ENCODE measurements at places on chromosomes 2 and 18.

DNA sequence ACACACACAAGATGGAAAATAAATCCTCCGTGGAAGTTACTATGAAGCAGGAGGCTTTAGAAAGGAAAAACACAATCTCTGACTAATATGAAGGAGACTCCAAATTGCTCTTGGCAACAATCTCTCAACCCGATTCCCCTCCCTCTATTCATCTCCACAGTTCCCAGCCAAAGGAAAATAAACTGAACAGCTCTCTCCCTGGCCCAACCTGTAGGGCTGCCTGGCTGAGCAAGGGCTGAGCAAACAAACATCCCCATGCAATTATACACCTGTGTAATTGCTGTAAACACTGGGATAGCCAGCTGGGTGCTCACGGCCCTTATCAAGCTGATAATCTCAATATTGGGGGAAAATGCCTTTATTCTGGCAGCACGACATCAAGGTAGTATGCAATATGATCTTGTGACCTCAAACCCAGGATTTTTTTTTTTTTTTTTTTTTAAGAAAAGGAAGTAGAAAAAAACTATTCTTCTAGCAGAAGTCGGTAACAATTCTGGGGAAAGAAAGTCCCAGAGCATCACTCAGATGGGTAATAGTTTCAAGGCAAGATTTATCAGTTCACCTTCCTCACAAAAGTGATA, 203.3 kb upstream of the SMAD2 start:
- peak; percentile 27 for DNase-seq

- no peak for DNase-seq
Observed at GRCh38 chr2:71974846-71975245, 172.8 kb downstream of the CYP26B1 start.

GRCh38 chr2:3656762-3657721, 958 bp upstream of the ALLC start:
- no peak for DNase-seq

- no peak for DNase-seq
Observed at GRCh38 chr2:24913911-24914310, 6.1 kb downstream of the ADCY3 start.

- no peak for DNase-seq
Observed at GRCh38 chr2:85540133-85540648, 1.2 kb downstream of the MAT2A start.

Data from epithelial cell of prostate (primary cell).